ENCODE measurements at places on chromosomes 6 and 20.

- no peak for DNase-seq
Observed at GRCh38 chr20:17533396-17533795, 2.2 kb upstream of the BFSP1 start.

DNA sequence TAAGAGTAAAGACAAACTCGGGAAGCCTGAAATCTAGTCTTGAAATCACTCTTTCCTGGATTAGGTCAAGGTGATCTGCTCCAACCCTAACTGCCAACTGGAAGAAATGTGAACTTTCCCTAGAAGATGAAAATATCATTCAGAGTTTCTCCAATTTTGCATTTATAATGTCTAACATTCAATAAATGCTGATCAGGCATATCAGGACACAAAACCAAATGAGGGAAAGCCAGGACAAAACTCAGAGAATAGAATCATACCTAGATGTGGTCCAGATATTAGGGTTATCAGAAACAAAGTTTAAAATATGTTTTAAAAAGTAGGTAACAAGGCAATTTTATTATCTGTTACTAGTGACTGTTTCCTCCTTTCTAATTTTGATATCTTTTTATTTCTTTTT is 335.5 kb upstream of the MAP3K7 start:
- no peak for DNase-seq

GRCh38 chr6:77740380-77740779 is 87.5 kb downstream of the MEI4 start:
- DNase-seq: no peak

- no peak for DNase-seq
Observed at GRCh38 chr20:43925801-43926200, 11.1 kb downstream of the TOX2 start.

- DNase-seq: no peak
Observed at GRCh38 chr6:80640176-80640575, 533.7 kb downstream of the BCKDHB start.

GRCh38 chr20:23441850-23442313 is 2.4 kb downstream of the CSTL1 start:
- DNase-seq: peak; percentile 37

- DNase-seq: no peak
Observed at GRCh38 chr20:51507216-51508036, 35.1 kb downstream of the NFATC2 start.

- no peak for DNase-seq
Observed at GRCh38 chr20:34062570-34063482, 49.2 kb downstream of the EIF2S2 start.

DNA sequence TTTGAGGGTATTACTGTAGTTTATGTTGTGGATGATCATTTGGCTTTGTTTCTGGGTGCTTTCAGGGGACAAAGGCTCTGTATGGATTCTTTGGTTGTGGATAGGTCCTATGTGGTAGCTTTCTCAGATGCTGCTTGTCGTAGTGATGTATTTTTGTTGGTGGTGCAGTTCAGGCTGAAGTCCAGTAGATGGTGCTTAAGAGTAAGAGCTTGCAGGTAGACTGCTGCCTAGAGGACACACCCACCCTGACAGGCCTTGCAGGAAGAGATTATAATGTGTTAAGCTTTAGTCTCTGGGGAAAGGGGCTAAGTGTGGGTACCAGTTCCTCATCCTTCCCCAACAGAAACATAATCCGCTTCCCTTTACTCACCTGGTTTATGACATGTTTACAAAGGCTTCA is 62.6 kb upstream of the ADGRB3 start:
- DNase-seq: no peak

GRCh38 chr6:88547768-88548167 is 381.6 kb upstream of the CNR1 start:
- no peak for DNase-seq

DNA sequence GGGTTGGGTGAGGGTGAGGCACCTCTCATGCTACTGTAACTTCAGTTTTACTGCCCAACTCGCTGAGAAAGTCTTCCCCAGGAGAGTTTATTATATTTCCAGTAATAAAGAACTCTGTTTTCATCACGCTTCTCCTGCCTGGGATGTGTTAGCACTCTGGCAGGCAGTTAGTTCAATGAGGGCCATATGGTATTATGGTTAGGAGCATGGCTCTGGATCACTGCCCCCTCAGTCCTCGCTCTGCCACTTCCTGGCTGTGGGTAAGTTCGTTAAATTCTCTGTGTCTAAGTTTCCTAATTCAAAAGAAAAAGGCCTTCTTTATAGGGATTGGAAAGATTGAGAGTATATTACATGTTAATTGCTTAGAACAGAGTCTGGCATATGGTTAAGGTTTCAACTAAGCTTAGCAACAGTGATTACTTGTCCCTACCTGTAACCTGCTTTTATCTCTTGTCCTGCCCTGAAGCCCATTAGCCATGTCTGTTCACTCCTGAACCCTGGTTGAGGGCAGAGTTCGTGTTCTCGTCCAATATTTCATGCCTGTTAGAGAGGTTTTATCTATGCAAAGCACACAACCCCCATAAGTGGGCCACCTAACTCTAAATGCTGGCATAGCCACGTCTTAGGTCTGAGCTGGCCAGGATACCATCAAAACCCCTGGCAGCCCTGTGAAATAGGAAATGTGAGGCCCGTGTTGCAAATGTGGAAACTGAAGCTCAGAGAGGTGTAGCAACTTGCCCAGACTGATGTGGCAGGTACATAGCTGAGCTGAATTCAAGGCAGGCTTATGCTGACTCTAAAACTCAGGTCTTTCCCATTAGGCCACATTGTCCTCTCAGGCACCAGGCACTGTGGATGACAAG is 342.5 kb upstream of the JARID2 start:
- no peak for DNase-seq

GRCh38 chr6:47690214-47690613 is 8.2 kb upstream of the ADGRF4 start:
- no peak for DNase-seq

DNA sequence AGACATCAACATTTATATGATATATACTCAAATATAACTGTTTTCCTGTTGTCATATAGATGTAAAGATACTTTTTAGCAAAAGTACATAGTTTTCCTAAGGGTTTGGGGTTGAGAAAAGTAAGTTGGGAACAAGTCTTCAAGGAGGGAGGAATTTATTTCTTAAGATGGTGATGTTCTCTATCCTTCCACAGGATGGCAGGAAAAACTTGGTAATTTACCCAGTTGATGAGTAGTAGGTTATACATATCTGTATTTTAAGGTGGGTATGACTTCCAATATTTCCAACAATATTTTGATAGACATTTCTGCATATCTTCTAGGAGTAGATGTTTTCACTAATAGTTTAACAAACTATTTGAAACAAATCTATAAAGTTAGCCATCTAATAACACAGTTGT is 254.4 kb downstream of the RIMS1 start:
- DNase-seq: no peak

GRCh38 chr6:17877895-17878440 is 109.5 kb downstream of the KIF13A start:
- no peak for DNase-seq

DNA sequence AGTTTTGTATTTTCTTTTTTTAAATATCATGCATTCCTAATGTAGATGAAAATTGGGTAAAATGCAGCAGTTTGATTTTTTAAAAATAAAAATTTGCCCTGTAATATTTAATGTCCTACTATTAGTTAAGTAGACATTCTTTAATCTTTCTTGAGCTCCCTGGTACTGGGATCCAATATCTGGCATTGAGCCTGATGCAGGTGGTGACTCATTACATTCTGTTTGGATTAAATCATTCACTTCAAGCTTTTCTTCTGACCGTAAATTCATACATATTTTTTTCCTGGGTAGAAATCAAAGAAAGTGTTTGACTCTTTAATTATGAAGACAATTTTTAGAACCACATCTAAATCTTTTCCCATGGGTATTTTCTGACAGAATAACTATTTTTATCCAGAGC is 768.8 kb upstream of the SLC35B3 start:
- DNase-seq: peak; percentile 43

DNA sequence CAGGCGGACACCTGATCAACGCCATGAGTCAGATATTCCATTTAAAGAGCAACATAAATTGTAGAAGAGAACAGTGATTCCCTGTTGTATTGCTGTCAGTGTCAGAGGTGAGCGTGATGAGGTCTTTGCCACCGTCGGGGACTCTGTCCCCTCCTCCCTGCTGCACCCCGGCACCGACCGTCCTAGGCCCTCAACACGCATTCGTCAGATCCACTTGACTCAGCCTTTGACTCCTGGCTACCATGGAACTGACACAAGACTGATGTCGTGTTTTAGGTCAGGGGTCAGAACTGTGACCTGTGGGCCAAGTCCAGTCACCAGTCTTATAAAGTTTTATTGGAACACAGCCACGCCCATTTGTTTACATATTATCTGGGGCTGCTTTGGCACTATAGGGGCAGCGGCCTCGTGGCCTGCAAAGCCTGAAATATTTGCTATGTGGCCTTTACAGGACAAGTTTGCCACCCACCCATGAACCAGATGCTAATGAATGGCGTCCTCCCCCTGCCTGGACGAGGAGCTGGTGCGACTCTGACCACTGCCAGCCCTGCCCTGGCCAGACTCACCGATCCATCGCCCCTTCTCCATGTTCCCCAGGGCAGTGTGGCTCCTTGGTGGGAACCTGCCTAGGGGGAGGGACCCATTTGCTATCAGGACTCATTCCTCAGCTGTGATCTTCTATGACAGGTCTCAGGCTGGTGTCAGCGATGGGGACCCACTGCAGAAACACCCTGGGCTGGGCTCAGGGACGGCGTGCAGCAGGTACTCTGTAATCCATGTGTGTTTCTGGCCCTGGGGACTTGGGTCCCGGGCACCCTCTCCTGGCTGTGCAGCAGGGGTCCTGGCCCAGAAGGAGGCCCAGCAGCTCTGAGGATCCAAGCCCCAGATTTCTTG is 37.5 kb upstream of the PHACTR3 start:
- DNase-seq: no peak

DNA sequence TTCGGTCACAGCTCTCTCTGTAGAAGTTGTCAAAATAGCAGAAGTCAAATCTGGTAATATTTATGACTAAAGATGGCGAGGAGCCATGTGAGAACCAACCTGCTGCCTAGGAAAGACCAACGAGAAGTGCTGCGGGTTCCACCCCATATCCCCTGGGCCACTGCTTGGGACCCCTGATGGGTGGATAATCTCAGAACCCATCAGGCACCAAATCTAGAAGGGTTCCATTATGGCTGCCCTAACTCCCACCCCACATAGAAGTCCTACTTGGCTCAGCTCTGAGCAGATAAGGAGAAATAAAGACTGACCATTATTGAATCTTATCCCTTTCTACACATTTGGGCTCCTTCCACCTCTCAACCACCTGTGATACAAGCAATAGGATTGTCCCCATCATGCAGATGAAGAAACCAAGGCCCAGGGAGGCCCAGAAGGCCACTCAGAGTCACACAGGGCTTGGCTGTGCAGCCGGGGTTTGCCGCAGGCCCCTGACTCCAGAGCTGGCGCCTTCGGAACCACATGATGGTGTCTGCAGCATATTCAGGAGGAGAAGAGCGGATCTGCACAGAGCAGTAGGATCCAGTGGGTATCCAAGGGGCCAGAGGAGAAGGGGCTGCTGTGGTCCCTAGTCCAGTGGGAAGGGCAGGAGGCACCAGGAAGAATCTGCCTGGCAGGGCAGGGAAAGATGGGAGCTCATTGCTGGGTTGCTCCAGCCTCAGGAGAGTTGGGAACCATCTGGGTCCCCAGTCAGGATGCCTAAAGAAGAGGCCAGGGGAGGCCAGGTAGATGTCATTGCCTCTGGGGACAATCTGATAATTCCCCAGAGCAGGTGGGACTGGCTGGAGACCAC is 9.6 kb upstream of the PCMTD2 start:
- no peak for DNase-seq

DNA sequence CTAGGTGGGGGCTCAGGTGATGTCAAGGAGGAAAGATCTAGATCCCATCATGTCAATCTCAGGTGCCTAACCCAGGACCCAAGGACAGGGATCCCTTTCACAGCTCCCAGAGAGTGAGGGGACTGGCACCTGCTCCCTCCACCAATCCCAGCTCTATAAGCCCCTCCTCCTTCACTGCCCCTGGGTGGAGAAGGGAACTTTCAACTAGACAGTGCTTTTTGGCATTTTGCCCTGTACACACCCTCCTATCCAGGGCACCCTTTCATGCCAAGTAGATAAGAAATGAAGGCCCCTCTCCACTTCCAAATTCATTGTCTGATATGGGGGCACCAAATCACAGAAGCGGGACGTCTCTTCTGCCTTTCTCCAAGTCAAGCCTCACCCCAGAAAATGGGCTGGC is 61.6 kb downstream of the MDGA1 start:
- DNase-seq: no peak

DNA sequence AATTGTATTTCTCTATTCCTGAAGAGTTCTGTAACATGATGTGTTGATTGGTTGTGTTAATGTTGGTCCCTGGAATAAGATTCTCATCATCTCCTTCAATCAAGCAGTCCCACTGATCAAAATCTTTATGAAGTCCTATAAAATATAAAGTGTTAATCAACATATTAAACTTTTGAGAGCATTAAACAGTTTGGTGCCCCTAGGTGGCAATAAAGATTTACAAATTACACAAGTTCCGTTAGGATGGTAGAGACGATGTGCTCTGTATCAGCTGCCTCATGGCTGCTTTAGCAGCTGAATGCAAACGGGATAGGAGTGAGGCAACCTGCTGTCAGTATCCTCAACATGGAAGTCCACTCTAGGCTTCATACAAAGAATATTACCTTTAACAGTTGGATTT is 16.9 kb downstream of the TDRD6 start:
- no peak for DNase-seq

- DNase-seq: no peak
Observed at GRCh38 chr6:163720005-163720404, 305.5 kb downstream of the QKI start.

DNA sequence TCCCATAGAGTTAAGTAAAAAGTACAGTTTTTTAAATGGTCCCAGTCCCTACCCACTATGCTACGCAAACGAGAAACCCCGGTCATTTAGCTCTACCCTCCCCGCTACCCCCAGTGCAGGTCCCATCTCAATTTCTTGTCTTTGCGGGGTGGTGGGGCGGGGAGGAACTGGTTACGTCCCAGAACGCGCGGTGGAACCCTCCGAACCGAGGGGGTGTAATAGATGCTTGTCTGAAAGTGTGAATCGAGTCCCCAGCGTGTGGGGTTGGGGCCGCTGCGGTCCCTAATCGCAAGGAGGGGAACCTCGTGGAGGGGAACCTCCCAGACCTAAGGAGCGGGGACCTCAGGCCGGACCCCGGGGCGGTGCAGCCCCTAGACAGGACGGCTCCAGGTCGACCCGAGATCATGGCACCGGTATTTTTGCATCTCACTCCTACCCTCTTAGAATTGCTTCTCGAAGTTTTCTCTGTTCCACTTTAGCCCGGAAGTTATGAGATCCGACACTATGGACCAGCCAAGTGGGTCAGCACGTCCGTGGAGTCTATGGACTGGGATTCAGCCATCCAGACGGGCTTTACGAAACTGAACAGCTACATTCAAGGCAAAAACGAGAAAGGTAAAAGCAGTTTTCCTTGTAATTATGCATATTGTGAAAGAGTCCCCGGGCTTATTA is 779 bp downstream of the HEBP2 start:
- DNase-seq: no peak

GRCh38 chr6:139973669-139974344 is 599.4 kb upstream of the CITED2 start:
- no peak for DNase-seq

DNA sequence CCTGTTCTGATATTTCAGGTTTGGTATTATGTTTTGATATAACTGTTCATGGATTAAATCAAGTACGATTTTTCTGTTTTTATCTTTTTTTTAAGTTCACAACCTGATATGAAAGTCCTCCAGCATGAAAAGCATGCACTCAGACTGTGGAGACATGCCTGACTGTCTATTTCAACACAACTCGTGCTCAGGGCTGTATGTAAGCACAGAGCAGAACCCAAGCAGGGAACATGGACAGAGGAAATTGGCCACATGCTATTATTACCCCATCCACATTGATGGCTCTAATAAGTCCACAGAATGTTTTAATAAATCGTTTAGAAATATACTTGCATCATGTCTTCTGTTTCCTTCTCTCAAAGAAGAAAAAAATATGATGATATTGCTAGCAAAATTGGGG is 730.4 kb downstream of the C6orf118 start:
- no peak for DNase-seq

Measured in pancreas (tissue), 10 donors.